ENCODE measurements at places on chromosomes 7 and 10.

GRCh38 chr10:107013258-107014006 is 151.1 kb downstream of the SORCS1 start:
- no peak for DNase-seq

- no peak for DNase-seq
Measured at GRCh38 chr10:17851611-17852010, 42.5 kb downstream of the MRC1 start.

DNA sequence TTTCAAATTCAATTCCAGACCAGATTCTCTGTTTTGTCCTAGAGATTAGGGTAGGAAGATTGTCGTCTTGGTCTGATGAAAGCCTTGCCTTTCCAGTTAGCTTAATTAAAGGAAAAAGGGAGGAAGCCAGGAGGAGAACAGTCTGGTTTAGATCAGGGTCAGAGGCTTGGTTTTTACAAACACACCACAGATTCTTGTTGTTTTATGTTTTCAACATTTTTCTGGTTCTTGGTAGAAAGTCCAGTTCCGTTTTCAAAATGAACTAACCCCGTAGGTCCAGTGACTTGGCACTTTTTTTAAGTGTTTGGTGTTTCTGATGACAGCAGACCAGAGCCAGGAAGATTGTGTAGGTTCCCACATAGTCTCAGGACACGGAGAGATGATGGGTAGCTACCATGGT is 167.1 kb upstream of the INHBA start:
- no peak for DNase-seq

- no peak for DNase-seq
Measured at GRCh38 chr7:155749578-155749977, 62.7 kb downstream of the SHH start.

DNA sequence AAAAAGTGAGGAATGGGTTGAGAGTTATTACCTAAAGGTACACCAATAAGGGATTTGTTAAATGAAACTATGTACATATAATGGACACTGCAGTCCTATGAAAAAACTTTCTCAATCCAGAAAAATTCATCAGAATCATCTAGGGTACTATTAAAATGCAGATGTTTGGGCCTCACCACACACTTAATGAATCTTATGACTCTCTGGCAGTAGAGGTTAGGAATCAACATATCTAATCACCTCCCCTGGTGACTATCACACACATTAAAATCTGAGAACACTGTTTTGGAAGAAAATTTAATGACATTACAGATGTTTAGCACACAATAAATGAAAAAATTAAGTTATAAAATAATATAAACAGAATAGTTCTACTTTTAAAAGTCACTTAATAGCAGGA is 32.1 kb downstream of the BAZ1B start:
- DNase-seq, result no peak

DNA sequence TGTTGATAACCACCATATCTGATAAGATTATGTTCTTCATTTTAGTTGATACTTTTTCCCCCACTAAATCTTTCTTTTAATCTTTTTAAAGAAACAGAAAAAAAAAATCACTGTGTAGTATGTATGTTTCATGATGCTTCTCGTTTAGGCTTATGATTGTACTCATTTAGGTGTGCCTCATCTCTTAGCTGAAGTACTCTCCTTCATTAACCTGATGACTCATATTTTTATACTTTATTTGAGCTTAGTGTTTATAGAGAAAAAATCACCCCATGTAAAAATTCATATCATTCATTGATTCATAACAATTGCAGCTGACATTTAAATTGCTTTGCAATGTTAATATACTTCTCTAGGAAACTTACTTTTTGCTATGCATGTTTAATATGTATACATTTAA is 158.9 kb downstream of the MLLT10 start:
- DNase-seq, result no peak
